ENCODE measurements at places on chromosomes 13 and 19.

DNA sequence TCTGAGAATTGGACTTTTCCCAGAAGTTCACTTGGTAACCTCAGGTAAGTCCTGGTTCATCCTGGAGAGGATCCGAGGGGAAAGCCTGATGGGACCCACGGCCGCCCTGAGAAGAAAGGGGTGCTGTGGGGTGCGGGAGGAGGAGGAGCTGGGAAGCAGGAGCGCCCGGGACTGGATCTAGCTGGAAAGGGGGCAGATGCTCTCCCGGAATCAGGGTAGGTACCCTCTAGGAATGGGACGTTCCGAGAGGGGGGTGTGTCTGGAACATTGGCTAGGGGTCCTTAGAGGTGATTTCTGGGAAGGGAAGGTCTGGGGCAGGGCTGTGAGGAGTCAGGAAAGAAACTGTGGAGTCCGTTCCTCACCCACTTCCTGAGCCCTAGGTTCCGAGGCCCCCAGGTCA lies 38.7 kb upstream of the ZNF492 start:
- DNase-seq = no peak

DNA sequence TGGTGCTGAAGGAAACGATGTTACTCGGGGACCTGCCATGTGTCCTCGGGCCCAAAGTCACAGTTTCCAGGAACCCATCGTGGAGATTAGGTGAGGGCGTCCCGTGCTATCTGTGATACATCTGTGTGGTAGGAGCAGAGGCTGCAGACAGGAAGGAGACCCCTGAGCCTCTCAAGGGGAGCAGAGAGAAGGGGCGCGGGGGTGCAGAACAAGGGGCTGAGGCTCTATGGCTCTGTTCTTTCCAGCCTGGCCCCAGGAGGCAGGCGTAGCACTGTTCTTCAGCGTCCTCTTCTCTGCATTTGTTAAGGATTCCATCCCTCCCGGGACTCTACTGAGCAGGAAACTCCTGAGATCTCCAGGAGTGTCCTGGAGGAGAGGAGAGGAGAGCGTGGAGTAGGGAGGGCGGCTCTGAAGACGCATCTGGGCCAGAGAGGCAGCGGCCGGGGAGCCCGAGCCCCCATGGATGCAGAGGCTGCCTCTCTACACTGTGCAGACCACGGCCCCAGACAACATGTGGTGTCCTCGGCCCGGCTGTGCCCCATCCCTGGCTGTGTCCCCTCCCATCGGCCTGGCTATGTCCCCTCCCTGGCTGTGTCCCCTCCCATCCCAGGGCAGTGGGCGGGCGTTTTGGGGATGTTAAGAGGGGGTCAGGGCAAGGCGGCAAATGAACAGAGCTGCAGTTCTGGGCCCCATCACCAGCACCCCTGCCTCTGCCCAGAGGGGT lies 118.0 kb downstream of the ATP11A start:
- DNase-seq = no peak

DNA sequence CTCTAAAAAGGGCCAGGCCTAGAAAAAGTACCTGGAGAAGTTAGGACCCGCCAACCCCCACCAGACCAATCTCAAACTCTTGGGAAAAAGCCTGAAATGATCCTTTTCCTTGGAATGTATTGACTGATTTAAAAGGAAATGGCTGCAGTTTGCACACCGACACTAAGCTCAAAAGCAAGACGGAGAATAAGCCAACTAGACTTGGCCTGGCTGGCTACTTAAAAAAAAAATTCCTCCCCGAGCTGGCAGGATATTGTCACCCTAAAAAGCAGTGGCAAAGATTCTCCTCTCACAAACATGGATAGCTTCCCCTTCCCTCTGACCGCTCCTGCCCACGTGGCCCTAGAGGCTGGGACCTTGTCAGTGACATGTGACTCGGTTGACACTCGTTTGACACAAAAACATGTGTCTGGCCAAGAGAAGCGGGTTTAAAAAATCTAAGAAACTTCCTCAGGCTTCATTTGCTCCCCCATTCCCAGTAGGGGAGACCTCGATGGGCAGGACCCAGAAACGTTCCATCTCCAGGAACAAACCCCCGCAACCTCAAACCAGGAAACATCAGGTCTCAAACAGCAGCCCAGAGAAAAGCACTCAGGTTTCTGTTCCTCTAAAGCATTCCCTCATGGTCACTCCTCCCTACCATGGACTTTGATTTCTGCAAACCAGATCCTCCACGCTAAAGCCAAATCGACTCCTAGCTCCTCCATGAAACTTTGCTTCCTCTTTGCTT lies 1.3 kb downstream of the RFX1 start:
- no peak for DNase-seq

GRCh38 chr13:110119935-110120905 lies 186.7 kb downstream of the COL4A1 start:
- no peak for DNase-seq

DNA sequence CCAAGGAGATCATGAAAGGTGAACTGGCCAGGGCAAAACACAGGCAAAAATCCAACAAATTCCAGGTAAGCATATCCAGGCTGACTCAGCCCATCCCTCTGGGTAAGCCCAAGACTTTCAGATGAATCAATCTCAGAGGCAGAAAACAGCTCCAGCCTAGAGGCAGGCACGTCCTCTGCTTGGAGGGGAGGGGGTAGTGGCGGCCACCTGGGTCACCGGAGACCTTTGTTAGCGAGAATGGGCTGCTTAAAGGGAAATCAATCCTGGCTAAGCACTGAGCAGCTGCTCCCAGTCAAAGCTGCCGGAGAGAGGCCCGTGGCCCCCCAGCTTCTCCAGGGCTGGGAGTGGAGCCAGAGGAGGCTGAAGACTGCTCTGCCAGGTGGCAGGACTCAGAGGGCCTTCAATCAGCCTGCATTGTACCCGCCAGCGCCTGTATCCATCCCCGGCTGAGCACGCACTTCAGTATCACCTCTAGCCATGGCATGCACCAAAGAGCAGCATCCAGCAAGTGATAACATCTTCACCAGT lies 48.2 kb downstream of the PIN1 start:
- DNase-seq = no peak

DNA sequence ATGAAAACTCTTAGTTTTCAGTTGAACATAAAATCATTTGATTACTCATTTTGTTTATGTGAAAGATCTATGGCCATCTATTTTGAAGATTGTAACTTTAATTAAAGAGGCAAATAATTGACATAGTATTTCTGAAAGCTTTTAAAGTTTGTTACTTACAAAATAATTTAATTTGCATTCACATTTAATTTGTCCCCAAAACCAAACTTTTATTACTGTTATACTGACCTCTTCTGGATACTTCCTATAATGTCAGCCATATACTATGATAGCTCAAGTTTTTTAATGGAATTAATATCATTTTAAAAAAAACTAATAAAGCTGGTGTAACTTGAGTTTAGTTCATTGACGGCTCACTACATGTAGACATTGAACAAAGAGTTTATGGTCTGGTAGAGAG lies 4.9 kb upstream of the SGCG start:
- DNase-seq = peak; percentile 27

DNA sequence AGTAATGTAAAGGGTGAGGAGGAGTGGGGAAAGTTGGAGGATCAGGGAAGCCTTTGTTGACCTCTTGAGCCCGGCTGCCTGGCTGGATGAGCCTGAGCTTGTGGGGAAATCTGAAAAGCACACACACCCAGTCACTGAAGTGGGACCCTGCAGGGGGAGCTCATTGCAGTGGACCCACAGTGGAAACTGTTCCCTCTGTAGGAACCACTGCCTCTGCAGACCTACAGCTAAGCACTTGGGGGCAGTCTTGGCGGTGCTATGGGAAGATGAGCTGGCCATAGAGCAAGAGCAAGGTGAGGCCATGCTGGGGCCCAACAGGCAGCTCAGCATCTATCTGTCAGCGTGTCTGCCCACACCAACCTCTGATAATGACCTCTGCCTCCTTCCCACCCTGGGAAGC lies 294.8 kb downstream of the TSHZ3 start:
- no peak for DNase-seq

DNA sequence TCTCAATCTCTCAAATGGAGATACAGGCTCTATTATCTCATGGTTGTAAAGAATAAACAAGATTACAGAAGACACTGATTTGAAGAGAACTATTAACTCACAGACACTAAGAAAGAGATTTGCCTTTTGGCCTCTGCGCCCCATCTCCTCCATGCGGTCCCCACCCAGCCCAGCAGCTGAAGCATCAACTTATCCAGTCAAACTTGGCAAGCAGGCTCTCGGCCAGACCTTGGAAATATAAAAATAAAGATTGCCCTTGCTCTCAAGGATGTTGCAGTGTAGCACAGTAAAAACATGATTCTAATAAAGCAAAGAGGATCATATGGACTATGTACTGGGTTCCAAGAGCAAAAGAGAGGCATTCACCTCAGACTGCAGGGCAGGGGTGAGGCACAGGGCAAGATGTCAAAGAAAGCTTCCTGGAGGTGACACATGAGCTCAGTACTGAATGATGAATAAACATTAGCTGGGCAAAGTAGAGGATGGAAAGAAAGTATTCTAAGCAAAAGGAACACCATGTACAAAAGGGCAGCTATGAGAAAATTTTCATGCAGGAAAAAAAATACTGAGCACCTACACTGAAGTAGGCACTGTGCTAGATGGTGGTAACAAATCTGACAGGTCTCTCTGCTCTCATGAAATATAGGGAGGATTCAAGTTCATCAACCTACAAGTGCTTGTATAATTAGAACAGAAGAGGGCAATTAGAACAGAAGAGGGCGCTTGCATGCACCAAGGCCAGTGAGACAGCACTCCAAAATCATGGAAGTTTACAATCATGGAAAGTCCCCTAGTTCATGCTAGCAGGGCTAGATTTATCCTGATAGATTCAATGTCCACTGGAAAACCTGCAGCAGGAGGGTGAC lies 85.0 kb downstream of the SACS start:
- no peak for DNase-seq

- no peak for DNase-seq
Observed at GRCh38 chr13:37495046-37495445, 103.5 kb downstream of the POSTN start.

GRCh38 chr19:57016491-57016890 lies 103.3 kb upstream of the USP29 start:
- no peak for DNase-seq

DNA sequence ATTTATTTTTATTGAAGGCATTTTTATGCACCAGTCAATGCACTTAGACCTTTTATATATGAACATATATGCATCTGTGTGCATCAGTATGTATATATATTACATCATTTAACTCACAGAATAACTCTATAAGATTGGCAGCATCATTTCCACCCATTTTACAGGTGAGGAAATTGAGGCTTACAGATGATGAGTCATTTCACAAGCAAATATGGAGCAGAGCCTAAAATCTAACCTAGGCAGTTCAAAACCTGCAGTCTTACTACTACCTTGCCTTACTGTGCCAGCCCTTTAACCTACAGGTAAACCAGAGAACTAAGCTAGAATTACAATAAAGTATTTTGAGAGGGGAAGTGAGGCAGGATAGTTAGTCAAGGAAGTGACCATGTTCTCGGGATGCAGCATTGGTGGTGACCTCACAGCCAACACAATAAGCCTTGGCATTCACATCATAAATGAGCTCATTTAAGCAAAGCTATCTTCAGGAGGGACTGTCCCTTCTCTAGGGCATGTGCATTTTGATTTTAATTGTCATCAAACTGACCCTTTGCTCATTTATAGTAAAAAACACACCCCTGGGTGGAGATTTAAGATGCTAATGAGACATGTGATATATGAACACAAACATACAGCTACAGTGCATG lies 274.3 kb downstream of the DCLK1 start:
- no peak for DNase-seq

GRCh38 chr13:100751826-100752225 lies 77.2 kb upstream of the TMTC4 start:
- no peak for DNase-seq

GRCh38 chr19:8513036-8513686 lies 806 bp downstream of the ZNF414 start:
- DNase-seq = no peak
